NCI-H2029 (cell line): ENCODE measurements at places on chromosomes 4 and X.

- no peak for DNase-seq
Observed at GRCh38 chr4:78809928-78810835, 34.0 kb downstream of the BMP2K start.

- DNase-seq = no peak
Observed at GRCh38 chrX:1465286-1466231, 12.8 kb upstream of the ASMTL start.

DNA sequence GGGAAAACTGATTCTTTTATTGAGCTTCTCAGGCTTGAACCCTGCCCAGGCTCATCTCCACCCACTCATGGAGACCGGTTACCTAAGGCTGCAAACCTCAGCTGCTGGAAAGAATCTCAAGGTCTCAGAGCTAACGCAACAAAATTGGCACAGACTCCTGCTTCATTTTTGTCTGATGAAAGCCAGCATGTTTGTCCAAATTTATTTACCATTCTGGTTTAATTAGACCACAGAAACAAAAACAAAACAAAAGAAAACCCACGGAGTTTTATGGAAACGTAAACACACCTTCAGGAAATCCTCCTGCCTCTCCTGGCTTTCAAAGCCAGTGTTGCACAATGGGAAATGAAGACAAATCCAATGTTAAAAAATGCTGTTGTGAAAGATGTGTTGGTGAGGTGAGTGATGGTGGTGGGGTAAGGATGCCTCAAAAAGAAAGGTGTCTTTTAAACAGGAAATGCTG lies 56.4 kb upstream of the PDLIM3 start:
- DNase-seq = peak; percentile 9

- peak; percentile 6 for DNase-seq
Observed at GRCh38 chr4:80989921-80990544, 40.5 kb upstream of the BMP3 start.

DNA sequence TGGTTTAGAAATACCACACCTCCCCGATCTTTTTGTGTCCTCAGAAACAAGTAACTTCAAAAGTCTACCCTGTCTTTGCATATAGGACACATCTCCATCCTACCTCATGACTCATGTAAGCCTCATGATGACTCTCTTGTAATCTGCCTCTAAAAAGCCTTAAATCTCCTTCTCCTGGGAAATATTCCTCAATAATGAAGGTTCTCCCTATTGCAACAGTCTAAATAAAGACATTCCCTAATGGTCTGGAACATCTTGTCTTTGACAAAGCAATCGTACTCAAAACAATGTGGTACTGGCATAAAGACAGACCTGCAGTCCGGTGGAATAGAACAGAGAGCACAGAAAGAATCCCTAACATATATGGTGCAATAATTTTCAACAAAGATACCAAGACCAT lies 257.7 kb downstream of the OPHN1 start:
- no peak for DNase-seq
